ENCODE measurements at places on chromosomes 7 and 10.

DNA sequence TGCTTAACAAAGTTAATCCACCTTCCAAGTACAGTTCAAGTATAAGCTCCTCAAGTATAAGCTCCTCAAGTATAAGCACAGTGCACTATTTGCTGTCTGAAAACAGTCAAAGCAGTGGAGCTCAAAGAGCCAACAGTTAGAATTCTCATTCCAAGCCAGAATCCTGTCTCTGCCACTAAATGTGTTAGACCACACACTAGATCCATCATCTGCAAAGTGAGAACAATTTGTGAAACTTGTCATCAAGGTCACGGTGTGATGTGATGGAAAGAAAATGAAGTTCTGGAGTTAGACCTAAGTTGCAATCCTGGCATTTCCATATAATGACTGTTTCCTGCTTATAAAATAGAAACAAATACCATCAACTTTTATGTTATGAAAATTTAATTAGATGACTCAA lies 602.5 kb downstream of the TNS3 start:
- no peak for DNase-seq

DNA sequence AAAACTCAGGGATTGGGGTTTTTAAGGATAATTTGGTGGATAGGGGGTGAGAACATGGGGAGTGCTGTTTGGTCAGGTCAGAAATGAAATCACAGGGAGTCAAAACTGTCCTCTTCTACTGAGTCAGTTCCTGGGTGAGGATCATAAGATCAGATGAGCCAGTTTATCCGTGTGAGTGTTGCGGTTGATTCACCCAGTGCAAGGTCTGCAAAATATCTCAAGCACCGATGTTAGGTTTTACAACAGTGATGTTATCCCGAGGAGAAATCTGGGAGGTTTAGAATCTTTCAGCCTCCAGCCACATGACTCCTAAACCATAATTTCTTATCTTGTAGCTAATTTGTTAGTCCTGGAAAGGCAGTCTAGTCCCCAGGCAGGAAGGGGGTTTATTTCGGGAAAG lies 31.7 kb upstream of the AGR2 start:
- no peak for DNase-seq

GRCh38 chr7:100682228-100682741 lies 8.7 kb downstream of the GNB2 start:
- no peak for DNase-seq

GRCh38 chr7:22438994-22439393 lies 61.0 kb downstream of the STEAP1B start:
- DNase-seq = no peak

DNA sequence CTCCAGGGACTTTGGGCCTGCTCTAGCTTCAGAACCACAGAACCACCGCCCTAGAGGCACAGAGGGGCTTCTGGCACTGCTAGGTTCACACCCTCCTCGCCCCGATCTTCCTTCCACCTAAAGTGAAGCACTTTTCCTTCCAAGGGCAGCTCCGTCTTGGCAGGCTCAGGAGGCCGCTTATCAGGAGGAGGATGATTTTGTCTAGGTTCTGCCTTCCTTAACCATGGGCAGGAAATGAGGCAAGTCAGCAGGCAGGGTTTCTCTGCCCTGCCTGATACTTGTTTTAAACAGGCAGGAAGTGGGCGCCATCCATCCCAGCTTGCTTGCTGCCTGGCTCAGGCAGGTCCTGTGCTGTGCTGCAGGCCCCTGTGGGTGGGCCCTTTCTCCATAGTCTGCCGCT lies 8.3 kb upstream of the ATP6V0E2 start:
- DNase-seq = peak; percentile 42

DNA sequence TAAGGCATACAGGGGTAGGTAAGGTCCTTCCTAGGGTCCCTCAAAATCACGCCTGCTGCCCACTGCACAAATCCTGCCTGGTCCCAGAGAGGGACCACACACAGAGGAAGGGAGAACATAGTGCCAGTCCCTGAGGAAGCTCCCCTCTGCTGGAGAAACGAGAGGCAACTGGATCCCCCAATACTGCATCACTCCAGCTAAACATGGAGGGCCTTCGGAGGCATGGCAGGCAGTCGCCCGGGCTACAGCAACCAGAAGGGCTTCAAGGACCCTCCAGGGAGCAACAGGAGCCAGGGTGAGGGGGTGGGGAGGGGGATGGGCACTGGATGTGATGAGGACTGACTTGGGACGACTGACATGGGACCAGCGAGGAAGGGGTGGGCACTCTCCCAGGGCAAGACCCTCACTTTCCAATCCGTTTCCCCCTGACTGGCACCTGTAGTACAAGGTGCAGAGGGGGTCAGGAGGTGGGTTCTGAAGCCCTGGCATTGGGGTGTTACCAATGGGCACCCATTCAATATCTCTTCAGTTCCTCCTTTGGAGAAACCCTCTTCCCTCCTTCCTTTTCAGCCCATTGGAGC lies 21.7 kb downstream of the DDIT4 start:
- DNase-seq = no peak

- DNase-seq = no peak
These were observed 14.6 kb downstream of the SVIL start for GRCh38 chr10:29620112-29620690.

- DNase-seq = no peak
These were observed 560.4 kb downstream of the IPMK start for GRCh38 chr10:57707300-57707658.

GRCh38 chr7:22184549-22185199 lies 172.3 kb downstream of the RAPGEF5 start:
- DNase-seq = no peak

GRCh38 chr7:113936982-113937381 lies 18.2 kb upstream of the PPP1R3A start:
- DNase-seq = no peak

DNA sequence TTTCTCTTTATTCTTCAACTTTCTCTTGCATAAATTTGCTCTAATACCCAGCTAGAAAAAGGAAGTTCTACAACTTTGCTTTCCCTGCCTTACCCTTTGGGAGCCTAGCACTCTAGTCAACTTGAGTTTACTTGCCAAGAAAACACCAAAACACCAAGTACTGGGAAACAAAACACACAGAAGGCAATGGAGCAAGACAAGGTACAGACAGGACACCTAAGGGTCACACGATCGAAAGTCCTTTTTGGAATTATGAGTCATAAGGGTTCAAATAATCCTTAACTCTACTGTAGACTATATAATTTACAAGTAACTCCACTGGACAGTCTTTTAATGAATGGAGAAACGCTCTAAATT lies 42.6 kb upstream of the ANAPC16 start:
- no peak for DNase-seq

- no peak for DNase-seq
These were observed 70.2 kb downstream of the SAMD9 start for GRCh38 chr7:93047514-93048099.

DNA sequence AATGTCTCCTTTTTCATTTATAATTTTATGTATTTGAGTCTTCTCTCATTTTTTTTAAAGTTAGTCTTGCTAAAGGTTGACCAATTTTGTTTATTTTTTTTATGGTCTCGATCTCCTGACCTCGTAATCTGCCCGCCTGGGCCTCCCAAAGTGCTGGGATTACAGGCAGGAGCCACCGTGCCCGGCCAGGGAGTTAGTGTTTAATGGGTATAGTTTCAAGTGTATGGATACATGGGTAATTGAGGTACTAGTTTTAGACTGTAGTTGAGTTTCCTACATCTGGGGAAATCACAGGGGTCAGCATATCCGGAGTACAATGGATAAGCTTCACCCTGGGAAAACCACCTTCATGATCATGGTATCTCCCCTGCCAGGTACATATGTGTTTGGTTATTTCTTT lies 267.3 kb upstream of the KCND2 start:
- no peak for DNase-seq

DNA sequence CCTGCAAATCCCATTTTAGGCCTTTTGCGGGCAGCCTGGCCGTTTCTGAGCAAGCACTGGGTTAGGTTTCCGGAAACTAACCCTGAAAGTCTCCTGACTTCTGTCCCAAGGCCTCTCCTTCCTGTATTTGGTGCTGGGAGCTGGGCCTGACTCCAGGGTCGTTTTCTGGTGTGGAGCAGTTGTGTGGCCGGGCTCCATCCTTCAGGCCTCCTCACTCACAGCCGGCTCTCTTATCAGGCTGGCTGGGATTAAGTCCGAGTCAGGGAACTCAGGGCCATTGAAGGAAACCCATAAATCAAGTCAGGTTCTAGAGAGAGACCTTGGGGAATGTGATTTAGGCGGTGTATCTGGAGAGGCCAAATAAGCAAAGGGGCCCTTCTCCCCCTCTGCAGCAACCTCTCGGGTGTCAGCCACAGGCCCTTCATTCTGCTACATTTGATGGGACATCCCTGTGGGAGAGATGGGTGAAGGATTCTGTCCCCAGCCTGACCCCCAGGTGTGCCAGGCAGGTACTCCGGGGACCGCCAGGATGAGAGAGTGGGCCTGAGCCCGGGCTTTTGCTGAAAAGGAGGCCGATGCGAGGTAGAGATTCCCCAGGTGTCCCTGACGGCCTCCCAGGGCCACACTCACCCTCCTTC lies 3.3 kb downstream of the GATA3 start:
- DNase-seq = no peak

DNA sequence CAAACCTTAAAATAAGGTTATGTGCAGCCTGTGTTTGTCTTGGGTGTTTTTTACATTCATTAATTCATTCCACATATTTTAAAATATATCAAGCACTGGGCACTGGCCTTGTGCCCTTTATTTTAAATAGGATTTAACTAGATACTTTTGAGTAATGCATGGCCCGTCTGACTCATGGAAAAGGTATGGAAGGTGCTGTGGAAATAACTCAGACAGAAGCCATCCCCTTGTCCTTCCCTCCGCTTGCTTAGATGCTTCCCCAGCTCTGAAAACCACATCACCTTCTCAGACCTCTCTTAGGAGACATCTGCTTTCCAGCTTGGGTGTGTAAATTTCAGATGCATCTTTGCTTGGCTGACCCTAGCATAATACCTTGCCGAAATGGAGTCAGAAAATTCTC lies 30.5 kb downstream of the SLC18A2 start:
- DNase-seq = no peak

GRCh38 chr10:125146791-125147579 lies 13.4 kb downstream of the CTBP2 start:
- no peak for DNase-seq

GRCh38 chr7:27316311-27316710 lies 73.7 kb downstream of the EVX1 start:
- no peak for DNase-seq
